ENCODE measurements at places on chromosomes 11 and 22.

DNA sequence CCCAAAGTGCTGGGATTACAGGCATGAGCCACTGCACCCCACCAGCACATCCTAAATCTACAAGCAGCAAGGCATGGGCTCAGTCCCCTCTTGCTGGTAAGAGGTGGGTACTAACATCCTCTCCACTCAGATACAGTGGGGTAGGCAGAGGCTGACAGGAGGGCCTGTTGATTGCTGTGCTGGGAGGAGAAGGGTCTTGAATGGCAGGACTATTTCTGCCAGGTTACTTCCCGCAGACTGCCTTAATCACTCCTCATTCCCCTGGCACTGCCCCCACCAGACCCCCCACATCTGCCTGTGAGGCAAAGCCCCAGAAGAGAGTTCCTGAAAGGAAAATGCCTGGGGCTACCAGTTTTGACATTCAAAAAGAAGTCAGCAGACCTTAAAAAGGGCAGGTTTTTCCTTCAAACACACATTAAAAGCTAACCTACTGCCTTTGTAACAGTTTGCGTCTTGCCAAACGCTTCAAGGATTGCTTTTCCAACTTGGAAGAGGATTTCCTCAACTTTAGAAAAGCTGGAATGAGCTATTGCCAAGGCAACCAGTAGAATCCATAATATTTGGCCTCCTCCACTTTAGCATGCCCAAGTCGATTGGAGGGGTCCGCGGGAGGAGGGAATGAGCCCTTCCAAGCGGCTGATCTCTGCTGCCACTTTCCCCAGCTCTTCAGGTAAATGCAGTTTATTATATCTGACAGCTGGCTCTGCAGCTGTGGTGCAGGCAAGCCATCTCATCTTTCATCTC, 62.0 kb downstream of the FDX1 start:
- no peak for DNase-seq

DNA sequence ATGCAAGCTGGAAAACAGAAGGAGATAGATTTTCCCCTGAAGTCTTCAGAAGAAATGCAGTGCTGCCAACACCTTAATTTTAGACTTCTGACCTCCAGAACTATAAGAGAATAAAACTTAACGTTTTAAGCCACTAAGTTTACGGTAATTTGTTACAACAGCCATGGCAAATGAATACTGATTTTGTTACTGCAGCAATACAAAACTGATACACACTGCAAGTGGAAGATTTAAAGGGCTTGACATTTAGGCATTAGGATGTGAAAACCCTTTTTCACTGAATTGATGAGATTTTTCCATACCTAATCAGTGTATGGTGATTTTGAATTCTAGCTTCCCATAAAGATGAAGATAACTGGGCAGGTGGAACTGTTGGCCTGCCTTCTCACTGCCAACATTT, 22.1 kb upstream of the LMO2 start:
- no peak for DNase-seq

- DNase-seq: peak; percentile 18
These were observed 607 bp upstream of the ZNF70 start for GRCh38 chr22:23751441-23751996.

DNA sequence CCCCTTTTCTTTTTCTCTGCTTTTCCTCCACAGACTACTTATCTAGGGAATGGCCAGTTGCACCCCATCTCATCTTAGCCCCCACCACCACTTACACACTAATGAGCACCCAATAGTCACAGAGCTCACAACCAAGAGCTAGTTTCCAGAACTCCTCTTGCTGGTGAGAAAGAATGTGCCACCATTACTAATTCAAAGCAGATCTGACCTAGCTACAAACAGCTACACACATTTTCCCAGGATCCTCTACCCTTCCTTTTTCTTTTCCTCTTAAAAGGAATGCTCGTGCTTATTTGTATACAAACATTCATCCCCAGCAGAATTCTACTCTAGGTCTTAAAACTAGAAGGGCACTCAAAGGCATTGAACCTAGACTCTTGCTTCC, 136.8 kb downstream of the CD44 start:
- no peak for DNase-seq

GRCh38 chr11:45243967-45244366, 42.2 kb downstream of the SYT13 start:
- DNase-seq: no peak

- DNase-seq: no peak
These were observed 2.4 kb downstream of the C11orf96 start for GRCh38 chr11:43944761-43945311.

DNA sequence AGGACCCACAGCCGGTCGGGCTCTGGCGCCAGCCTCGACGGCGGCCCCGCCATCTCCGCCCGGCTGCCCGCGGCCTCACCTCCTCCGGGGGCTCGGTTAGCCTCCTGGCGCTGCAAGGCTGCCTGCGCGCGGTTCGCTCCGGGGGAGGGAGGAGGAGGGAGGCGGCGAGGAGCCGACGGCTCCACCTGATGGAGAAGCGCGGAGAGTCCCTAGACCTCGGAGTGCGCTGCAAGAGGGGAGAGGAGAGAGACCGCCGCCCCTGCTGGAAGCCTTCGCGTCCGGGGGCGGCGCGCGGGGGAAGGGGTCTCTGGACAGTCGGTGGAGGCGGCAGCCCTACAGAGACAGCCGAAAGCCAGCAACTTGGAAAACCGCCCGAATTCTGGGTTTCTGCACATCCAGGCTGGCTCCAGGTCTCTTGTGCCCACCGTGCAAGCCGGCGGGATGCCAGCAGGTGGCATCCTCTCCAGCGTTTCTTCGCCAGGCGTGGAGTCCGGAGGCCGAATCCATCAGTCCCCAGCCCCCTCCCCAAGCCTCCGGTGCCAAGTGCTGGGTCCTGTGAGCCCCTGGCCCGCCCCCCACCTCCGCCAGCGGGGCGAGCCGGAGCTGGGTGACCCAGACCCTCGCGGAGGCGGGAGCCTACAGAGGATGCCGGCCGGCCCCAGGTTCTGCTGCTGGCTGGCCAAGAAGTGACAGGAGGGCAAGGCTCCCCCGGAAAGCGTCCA, 2.9 kb upstream of the KIRREL3 start:
- no peak for DNase-seq

Measured in SW 1271 (cell line).